Astrocyte (in vitro differentiated cells and primary cell): ENCODE measurements at places on chromosomes 16 and 17.

DNA sequence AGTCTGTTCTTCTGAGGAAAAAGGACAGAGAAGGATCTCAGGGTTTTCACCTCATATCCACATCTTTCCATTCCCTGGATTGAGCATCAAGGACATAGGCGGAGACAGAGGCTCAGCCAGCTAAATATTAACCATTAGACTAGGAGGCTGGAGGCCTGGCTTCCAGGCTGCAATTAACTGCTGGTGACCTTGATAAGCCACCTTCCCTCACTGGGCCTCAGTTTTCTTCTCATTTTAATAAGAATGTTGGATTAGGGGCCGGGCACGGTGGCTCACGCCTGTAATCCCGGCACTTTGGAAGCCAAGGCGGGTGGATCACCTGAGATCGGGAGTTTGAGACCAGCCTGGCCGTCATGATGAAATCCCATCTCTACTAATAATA lies 25.6 kb upstream of the CNOT1 start:
- no peaks in the 10 kb centered on the region for H3K27me3 ChIP-seq
- no peaks in the 10 kb centered on the region for H3K36me3 ChIP-seq
- no peak overlapping the region for H3K27ac ChIP-seq
- DNase-seq, result no peak
- peaks cover 3% of the 10 kb centered on the region for H3K4me1 ChIP-seq

DNA sequence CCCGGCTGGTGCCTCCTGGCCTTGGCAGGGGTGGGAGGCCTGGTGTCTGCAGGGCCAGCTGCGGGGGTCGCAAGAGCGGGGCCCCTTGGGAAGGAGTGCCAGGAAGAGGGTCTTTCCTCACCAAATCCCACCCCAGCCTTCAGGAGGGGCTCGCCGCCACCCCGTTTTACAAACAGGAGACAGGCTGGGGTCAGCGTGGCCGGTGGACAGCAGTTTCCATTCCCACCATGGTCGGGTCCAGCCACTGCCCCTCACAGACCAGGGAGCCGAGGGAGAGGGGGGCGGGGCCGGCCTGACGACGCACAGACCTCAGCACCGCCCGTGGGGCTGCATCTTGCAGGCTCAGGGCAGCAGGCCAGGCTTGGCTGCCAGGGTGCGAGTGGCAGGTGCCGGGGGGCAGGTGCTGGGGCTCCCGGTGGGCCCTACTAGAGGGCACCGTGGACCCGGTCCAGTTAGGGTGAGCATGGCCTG lies 7.6 kb downstream of the CBFA2T3 start:
- no peak for DNase-seq
- H3K27me3 ChIP-seq, result peaks cover 3% of the 10 kb centered on the region
- H3K4me1 ChIP-seq, result no peaks in the 10 kb centered on the region
- no peaks in the 10 kb centered on the region for H3K36me3 ChIP-seq

GRCh38 chr17:6536566-6537065 lies 19.7 kb downstream of the PITPNM3 start:
- peaks cover 3% of the 10 kb centered on the region for H3K27me3 ChIP-seq
- H3K36me3 ChIP-seq, result no peaks in the 10 kb centered on the region
- H3K4me1 ChIP-seq, result no peaks in the 10 kb centered on the region
- H3K27ac ChIP-seq, result no peak overlapping the region

DNA sequence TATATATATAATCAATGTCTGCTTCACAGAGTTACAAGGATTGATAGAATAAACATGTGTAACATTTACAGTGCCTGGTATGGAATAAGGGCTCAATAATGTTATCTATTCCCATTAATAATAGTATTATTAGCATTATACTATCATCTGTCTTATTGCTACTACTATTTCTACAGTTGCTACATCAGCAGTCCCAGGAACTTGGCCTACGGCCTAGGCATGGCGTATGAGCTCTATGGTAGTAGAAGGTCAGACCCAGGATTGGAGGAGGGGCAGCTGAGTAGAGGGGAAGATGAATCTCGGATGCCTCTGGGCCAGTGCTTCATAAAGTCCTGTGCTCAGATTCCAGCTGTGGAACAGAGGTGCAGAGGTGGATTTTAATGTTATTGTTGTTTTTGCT lies 146.3 kb upstream of the TBX2 start:
- no peak overlapping the region for H3K27ac ChIP-seq
- no peaks in the 10 kb centered on the region for H3K36me3 ChIP-seq
- H3K4me3 ChIP-seq, result no peak overlapping the region
- no peaks in the 10 kb centered on the region for H3K27me3 ChIP-seq

DNA sequence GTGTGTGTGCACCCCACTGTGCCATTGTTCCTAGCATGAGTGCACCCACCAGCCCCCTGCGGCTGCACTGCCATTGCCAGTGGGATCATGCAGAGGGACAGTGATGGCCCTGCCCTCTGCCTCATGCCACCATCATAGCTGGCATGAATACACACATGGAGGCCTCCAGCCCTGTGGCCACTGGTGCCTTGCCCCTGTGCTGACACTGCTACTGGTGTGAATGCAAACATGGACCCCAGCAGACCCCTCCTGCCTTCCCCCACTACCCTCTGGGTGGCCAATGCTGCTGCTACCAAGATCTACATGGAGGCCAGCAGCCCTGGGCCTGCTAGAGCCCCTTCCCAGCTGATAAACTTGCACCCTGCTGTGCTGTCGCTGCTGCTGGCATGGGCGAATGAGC lies 995.5 kb upstream of the GOT2 start:
- no peak for DNase-seq
- no peak overlapping the region for H3K4me3 ChIP-seq

DNA sequence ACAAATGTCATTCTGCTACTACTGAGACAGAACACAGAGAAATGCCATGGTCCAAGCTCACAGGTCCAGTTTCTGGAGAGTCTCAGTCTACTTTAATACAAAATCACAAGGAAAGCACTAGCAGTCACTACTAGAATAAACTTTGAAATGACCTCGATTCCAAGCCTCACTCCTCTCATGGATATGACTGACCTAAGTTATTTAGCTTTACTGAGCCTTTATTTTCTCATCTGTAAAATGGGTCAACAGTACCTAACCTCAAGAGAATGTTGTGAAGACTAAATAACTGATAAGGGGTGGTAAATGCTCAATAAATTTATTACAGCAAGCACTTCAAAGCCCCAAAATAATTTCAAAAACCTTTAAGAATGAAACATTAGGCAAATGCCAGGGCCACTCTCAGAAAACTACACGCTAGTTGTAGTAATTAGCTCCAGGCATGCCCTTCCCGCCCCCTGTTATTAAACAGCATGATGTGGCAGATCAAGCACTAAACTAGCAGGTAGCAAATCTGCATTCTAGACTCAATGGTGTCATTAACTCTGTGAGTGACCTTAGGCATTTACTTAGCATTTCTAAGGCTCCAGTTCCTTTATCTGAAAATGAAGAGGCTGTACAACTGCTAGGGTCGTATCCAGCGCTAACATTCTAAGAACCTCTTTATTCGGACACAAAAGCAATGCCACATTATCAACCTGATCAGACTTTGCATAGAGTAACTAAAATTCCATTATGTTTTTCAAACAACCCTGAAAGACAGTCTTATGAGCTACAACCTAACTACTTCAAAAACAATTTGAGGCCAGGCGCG lies 8.4 kb downstream of the GSPT1 start:
- no peak overlapping the region for H3K27ac ChIP-seq
- peaks cover 2% of the 10 kb centered on the region for H3K36me3 ChIP-seq
- no peak for DNase-seq
- H3K4me3 ChIP-seq, result no peak overlapping the region
- H3K27me3 ChIP-seq, result no peaks in the 10 kb centered on the region
- H3K4me1 ChIP-seq, result peaks cover 6% of the 10 kb centered on the region

- H3K27ac ChIP-seq, result no peak overlapping the region
- H3K4me1 ChIP-seq, result no peaks in the 10 kb centered on the region
- no peaks in the 10 kb centered on the region for H3K27me3 ChIP-seq
Observed at GRCh38 chr16:11374255-11374654, 29.0 kb downstream of the RMI2 start.

DNA sequence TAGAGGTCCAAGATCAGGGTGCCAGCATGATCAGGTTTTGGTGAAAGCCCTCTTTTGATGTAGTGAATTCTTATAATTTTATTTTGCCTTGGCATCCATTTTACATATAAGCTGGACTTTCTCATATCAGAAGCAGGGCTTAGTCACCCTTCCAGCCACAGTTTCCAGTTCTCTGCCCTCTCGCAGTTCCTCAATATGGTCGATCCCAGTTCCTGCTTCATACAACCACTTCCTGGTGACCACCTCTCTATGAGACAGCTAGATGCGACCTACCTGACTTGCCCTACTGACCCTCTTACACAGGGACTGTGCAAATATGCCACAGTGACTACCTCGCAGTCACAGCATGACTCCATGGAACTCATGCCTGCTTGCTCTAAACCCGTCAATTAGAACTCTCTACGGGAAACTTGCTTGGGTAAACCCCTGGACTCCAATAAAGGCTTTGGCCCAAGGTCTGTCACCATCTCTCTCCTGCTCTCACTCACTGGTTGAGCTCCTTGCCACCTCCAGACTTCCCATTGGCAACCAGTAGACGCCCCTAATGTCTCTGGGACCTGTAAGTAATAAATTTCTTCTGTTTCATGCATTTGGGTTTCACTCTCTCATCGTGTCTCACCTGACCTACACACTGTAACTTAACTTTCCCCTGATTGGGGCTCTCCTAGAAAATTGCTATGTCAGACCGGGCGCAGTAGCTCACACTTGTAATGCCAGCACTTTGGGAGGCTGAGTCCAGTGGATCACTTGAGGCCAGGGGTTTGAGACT lies 21.4 kb downstream of the CD300LG start:
- no peaks in the 10 kb centered on the region for H3K36me3 ChIP-seq
- H3K4me1 ChIP-seq, result no peaks in the 10 kb centered on the region
- no peak overlapping the region for H3K27ac ChIP-seq
- peaks cover 34% of the 10 kb centered on the region for H3K27me3 ChIP-seq

- H3K4me1 ChIP-seq, result peaks cover 24% of the 10 kb centered on the region
- DNase-seq, result peak; percentile 83
- peaks cover 5% of the 10 kb centered on the region for H3K36me3 ChIP-seq
- H3K27me3 ChIP-seq, result no peaks in the 10 kb centered on the region
Observed at GRCh38 chr17:78706271-78706915, 75.7 kb downstream of the CYTH1 start.
